ENCODE measurements at places on chromosomes 1 and 21.

GRCh38 chr1:94541246-94542087 is at the start of gene F3:
TSS of gene F3 (minus strand) at chr1:94541759. CDS start at chr1:94541636, 123 bp downstream.
- peak; percentile 88 for DNase-seq

DNA sequence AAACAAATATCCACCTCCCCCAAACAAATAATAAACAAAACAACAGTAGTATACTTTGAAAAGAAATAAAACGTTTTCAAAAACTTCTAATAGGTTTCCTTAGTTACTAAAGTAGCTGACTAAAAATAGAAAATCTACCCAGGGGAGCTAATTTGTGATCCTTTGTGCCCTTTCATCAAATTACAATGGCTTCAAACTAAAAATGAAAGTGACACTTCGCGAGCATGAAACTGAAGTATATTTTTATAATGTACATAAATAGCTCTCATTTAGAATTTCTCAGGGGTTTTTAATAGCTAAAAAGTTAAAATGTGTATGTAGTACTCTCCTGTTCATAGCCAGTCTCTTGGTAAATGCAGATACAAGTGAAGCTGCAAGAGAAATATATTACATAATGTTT is 78.4 kb downstream of the BRINP3 start:
- DNase-seq, result no peak

DNA sequence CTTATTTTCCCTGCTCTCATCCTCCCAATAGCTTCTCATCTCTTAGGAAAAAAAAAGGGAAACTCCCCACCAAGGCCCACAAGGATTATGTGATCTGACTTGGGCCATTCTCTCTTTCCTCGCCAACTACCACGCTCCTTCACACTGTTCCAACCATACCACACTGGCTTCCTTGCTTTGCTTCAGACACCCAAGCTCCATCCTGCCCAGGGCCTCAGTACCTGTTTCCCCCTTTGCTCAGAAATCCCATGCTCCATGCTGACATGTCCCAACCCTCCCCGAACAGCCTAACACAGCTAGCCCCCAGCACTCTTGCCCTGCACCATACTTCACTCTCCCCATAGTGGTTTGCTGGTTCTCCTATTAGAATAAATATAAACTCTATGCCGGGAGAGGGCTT is 39.2 kb downstream of the MAB21L3 start:
- DNase-seq, result no peak

DNA sequence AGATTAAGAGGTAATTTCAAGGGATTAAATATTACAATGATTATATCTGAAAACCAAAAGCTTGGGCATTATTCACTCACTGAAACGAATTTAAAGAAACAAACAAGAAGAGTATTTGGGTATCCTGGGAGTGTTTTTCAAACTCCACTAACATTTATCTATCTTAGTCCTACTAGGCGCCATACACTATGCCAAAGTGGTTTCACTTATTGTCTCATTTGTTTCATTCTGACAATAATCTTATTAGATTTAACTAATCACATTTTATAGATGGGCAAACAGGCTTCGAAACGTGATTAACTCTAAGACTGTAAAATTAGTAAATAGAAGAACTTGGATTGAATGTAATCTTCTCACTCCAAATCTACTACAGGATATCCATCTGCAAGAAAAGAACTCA is 25.4 kb downstream of the ASH1L start:
- DNase-seq, result no peak

GRCh38 chr1:21157054-21157453 is 19.6 kb downstream of the EIF4G3 start:
- no peak for DNase-seq

DNA sequence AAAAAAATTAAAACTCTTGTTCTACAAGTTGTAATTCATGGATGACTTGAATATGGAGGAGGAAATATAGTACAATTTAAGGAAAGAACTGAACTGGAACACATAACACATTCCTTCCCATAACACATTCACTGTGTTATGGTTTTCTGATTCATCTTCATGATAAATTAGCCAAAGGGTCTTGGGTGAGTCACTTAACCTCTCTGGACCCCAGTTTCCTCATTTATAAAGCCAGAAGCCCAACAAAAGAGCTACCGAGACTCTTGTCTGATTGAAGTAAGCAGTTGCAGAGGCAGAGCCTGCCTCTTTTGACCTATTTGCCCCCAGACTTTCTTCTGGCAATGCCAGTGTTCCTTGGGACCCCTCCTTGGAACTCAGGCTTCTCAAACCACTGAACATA is 161.9 kb upstream of the KCTD3 start:
- no peak for DNase-seq

DNA sequence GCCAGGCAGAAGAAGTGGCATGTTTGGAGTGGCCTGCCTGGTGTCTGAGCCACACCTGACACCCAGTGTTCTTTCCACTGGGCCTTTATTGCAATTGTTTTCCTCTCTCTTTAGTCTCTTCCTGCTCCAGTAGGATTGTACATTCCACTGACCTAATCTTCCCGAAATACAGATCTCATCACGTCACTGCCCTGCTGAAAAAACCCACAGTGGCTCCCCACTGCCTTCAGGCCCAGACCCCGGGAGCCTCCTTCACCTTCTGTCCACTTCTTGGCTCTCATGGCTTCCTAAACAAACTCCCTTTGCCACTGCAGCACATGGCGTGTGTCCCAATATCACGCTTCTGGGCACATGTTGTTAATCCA is 25.3 kb upstream of the ATP5PO start:
- DNase-seq, result peak; percentile 37

GRCh38 chr1:36055706-36056105 is 28.2 kb upstream of the TEKT2 start:
- no peak for DNase-seq

DNA sequence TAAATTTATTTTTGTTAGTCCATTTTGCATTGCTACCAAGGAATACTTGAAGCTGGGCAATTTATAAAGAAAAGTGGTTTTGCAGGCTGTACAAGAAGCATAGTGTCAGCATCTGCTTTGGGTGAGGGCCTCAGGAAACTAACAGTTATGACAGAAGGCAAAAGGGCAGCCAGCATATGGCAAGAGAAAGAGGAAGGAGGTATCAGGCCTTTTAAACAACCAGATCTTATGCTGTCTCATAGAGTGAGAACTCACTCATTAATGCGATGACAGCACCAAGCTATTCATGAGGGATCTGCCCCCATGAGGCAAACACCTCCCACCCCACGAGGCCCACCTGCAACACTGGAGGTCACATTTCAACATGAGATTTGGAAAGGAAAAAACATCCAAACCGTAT is 898.4 kb downstream of the KCNT2 start:
- no peak for DNase-seq

DNA sequence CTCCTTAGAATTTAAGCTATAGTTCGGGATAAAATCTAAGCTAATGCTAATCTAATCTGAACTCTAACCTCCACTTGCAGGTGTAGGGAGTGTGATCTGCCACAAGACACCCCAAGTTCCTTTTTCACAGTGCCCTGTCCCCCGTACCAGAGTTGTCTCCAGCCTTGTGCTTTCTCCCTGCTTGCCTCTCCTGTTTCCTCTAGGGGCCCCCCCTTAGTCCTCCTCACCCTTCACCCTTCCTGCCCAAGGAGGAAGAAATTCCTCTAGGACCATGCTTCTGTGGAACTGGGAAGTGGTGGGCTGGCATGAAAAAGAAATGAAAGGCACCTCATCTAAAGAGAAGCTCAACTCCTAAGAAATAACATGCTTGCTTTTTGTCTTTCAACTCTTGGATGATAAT is 50.2 kb upstream of the BCL9 start:
- DNase-seq, result no peak

DNA sequence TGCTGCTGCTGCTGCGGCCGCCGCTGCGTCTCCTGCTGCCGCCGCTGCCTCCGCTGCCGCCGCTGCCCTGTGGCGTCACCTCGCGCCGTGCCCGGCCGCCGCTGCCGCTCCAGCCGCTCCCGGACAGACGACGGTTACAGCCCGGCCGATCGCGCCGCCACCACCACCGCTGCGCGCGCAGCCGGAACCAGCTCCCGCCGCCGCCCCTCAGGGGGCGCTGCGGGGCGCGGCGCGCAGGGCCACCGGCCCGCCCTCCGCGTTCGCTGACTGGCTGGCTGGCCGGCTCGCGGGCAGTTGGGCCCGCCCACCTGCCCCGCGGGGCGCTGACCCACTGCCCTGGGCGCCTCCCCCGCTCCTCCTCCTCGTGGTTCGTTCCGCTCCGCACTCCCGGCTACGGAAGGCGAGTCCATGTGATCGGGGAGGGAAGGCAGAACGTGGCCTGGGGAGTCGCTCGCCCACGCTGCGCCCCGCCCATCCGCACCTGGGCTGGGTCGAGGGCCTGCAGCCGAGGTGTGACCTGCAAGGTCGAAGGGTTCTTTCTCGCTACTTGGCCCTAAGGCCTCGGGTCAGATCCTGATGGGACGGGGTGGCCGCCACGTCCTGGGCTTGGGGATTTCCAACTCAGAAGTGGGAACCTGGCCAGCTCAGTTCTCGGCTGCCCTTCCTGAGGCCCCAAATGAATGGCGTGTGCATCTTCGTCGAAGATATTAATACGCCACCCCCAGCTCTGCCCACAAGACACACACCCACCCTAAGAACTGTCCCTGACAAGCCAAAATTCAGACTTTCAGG is at the start of gene PTP4A2:
PTP4A2 (minus strand) TSS at position 185 of the 792 bp plus-strand sequence. CDS start 19,303 bp downstream, outside the sequence.
- peak; percentile 91 for DNase-seq

DNA sequence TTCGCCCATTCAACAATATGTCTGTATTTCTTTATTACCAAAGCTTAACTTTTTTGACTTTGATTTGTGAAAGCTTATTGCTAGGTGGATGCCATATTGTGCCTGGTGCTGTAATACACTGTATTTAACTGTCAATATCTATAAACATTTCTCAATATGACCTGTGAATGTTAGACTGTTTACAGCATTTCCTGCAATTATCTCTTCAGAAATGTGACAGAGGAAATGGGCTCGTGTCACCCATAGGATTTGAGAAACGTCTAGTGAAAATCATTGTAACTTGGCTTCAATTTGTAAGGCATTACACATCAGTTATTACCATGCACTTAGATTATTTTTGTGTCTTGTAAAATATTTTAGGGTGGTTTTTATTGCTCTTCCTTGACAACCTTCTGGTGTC is 237.8 kb upstream of the ADGRL2 start:
- DNase-seq, result no peak

- peak; percentile 5 for DNase-seq
Observed at GRCh38 chr1:86965012-86965826, 50.8 kb downstream of the HS2ST1 start.

DNA sequence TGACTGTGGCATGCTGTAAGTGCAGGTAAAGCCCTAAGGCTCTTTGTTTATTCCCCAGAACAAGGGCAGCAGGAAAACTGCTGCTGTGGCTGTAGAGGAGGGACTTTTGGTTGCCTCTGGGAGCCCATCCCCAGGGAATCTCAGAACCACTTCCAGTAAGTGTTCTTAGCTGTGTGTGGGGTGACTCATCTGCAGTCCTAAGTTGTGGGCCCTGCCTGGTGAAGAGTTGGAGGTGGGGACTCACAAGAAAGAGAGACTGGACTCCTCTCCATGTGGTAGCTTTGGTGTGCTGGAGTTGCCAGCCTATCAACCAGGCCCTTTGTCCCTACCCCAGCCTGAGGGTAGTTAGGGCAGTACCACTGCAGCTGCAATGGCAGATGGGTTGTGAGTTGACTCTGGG is 24.0 kb upstream of the DENND1B start:
- peak; percentile 54 for DNase-seq

DNA sequence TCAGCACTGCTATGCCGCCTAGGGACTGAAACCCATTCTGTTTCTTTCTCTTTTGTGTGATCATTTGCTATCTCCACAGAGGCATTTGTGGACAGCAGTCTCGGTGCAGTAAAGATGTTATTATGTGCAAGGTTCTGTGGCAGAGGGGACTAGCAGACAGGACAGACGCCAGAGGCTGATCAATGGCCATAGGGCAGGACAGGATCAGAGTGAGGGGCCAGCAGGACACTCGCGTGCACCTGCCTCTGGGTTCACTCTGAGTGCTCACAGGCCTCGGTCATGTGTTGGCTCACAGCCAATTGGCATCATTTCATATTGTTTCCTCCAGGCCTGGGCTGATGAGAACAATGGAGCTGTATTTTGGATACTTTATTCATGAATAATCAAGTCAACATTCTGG is 212.6 kb downstream of the TGFB2 start:
- no peak for DNase-seq

GRCh38 chr1:15692121-15692682 is 8.1 kb downstream of the PLEKHM2 start:
- DNase-seq, result no peak

- no peak for DNase-seq
Observed at GRCh38 chr1:54604572-54605370, 18.6 kb downstream of the FAM151A start.

GRCh38 chr1:17121881-17122280 is 2.6 kb upstream of the PADI2 start:
- no peak for DNase-seq

DNA sequence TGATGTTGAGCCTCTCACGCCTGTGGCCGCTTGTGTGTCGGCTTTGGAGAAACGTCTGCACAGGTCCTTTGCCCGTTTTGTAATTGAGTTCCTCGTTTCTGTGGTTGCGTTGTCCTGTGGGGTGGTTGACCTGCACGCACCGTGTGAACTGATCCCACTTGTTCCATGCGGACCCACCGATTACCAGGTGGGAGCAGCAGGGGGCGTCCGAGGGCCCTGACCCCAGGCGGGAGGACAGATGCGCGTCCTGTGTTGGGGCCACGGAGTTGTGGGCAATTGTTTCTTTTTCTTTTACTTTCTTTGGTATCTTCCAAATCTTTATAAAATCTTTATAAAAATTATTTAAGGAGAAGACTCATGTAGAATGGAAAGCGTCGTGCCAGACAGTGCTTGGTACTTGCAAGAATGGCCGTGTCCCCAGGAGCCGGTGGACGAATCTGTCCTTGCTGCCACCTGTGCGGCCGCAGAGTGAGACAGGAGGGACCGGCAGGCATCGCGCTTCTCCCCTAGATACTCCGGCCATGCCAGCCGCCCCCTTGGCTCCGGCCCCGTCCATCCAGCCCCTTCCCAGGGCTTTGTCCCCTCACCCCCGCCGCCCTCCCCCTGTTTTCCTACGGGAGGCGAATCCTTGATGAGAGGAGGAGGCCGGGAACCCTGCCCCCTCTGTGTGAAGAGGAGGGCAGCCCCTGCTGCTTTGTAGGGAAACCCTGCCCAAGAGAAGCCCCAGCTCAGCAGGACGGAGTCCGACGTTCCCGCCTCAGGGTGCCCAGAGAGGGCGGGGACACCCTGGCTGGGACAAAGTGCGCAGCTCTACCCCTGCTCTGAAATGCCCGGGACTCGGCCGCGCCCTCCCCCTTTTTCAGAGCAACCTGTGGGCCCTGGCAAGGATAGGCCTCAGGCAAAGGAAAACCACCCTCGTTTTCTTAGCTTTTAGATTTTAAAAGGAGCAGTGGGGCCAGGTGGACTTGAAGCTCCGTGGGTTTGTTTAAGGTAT is 41.7 kb downstream of the PRKCZ start:
- DNase-seq, result no peak

GRCh38 chr1:245486775-245487470 is 332.1 kb downstream of the KIF26B start:
- no peak for DNase-seq

DNA sequence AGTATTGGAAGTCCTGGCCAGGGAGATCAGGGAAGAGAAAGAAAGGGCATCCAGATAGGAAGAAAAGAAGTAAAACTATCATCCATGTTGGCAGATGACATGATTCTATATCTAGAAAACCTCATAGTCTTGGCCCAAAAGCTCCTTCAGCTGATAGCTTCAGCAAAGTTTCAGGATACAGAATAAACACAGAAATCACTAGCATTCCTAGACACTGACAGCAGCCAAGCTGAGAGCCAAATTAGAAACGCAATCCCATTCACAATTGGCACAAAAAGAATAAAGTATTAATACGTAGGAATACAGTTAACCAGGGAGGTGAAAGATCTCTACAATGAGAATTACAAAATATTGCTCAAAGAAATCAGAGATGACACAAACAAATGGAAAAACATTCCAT is 44.6 kb downstream of the ZFYVE9 start:
- DNase-seq, result no peak
